ENCODE measurements at places on chromosomes 11 and 22. TPM values are rescaled to one million over a fixed set of nuclear protein-coding genes. Genes with fewer than 3 reads are reported as not detected.
A peak's percentile ranks its signal among the peaks of the same experiment; 100 is the strongest.

WBP2NL gene
- not detected for total RNA-seq

ME3 gene
- total RNA-seq, result 82.1 TPM

DNA sequence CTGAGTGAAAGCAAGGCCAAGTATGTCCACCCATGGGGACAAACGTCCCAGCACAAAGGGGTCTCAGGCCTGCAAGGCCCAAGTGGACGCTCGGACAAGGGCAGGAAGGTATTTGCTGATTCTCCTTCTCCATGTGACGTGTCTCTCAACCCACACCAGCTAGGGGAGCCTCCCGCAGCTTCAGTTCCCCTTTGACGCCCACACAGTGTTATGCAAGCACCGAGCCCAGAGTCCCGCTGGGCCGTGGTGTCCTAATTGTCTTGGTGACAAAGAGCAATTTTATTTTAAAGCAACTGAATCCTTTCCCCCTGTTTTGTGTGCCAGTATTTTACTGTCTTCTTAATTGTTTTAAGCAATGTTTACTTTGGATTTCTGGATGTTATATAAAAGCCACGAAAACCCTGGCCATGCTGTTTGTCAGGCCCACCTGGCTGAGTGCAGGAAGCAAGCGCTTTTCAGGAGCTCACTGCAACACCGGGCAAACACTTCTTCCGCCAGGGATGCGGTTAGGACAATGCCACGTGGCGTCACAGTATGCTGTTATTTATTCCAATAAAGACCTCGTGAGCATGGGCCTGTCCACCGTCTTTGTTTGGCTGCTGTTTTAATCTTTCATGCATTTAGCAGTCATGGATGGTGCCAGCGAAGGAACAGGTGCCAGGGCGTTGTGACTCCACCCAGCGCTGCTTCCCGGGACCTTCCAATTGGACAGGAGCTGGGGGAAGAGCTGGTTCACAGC lies 8.2 kb upstream of the PARVG start:
- no peak overlapping the region for H3K4me3 ChIP-seq
- no peaks in the 10 kb centered on the region for H3K4me1 ChIP-seq
- no peaks in the 10 kb centered on the region for H3K27me3 ChIP-seq
- no peaks in the 10 kb centered on the region for H3K36me3 ChIP-seq
- peak overlapping the region; percentile 42 for H3K27ac ChIP-seq
- peak; percentile 52 for DNase-seq

GRCh38 chr11:91625495-91625894 lies 599.1 kb upstream of the FAT3 start:
- no peak overlapping the region for H3K4me3 ChIP-seq
- H3K4me1 ChIP-seq, result no peaks in the 10 kb centered on the region
- H3K36me3 ChIP-seq, result no peaks in the 10 kb centered on the region
- H3K27me3 ChIP-seq, result no peaks in the 10 kb centered on the region

DNA sequence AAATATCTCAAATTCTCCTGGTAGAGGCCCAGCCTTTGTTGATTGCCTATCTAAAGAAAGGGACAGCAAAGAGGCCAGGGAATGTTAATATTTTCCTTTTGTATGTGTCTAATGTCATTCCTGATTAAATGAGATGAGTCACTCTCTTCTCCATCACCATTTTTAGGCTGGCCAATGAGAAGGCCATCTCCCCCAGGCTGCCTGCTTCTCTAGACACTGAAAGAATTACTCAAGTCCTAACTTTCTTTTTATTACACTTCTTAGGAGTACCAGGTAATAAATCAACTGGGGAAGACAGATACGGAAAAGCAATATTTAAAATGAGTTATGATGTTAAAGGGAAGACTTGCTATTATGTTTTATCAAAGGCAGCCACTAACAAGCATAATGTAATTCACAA lies 259.2 kb upstream of the SORL1-AS1 start:
- no peak overlapping the region for H3K27ac ChIP-seq
- no peaks in the 10 kb centered on the region for H3K27me3 ChIP-seq
- no peak for DNase-seq
- H3K4me1 ChIP-seq, result no peaks in the 10 kb centered on the region
- no peaks in the 10 kb centered on the region for H3K36me3 ChIP-seq
- H3K4me3 ChIP-seq, result no peak overlapping the region

Measured in stomach (tissue), 19 donors.